ENCODE measurements at places on chromosomes 4 and X.

- DNase-seq: no peak
Measured at GRCh38 chr4:46392421-46392820, 2.5 kb upstream of the GABRA2 start.

DNA sequence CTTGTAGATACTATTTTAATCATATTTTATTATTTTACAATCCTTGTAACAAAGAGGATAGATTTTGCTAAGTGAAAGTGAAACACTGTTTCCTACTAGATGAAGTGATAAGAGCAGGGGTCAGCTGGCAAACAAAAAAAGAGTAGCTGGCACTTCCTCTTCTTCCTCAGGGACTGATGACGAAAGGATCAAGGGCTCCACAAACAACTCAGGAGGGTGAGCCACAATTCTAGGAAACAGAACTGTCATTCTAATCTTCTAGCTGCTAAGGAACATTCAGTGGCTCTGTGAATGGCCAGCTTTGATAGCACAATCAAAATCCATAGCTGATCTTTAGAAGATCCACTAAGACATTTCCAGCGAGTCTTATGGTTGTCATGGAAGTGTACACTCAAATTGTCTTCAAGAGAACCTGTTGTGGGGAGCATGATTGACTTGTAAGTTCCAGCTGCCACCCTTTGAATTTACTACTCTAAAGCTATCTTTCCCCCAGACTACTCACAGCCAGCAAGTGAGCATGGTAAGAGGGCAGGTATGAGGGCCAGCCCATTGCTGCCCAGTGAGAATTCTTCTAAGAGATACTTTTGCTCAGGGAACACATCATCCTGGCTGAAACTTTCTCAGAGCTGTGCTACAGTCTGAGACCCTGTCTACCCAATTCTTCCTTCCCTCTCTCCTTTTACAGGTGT, 275.7 kb upstream of the RASGEF1B start:
- no peak for DNase-seq

- DNase-seq: no peak
Measured at GRCh38 chr4:122921971-122922876, at the start of gene NUDT6. Gene NUDT6, minus strand, starts transcription at chr4:122922597. Its CDS starts 25 bp downstream, at chr4:122922572.

GRCh38 chr4:130110189-130110588, 1014.2 kb downstream of the C4orf33 start:
- DNase-seq: no peak

GRCh38 chrX:33379839-33380238, 168.5 kb upstream of the DMD start:
- no peak for DNase-seq
